ENCODE measurements at places on chromosomes 1 and 21.

DNA sequence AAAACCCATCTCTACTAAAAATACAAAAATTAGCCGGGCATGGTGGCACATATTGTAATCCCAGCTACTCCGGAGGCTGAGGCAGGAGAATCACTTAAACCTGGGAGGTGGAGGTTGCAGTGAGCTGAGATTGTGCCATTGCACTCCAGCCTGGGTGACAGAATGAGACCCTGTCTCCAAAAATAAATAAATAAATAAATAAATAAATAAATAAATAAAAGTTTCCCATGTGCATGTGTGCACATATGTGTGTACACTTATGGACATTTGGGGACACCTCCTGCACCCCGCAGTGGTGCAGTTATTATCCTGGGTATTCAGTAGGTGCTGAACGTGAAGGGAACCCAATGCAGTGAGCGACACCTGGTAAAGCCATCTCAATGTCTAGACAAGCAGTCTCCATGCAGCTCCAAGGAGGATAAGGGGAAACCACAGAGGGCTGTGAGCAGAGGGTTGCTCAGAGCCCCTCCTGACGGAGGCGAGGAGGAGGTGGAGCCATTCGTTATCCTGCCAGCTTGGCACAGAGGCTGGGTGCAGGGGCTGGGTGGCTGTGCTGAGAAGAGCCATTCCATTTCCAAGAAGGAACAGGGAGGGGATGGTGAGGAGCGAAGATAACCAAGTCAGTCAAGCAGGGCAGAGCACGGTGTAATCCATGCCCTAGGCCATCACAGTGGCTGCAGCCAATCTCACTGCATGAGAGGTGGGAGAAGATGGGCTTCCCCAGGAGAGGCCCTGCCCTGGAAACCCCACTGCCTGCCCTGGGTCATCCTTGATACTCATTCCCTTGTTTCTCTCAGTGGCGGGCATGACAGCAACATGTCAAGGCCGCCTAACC lies 25.6 kb downstream of the UBIAD1 start:
- DNase-seq = peak; percentile 44

DNA sequence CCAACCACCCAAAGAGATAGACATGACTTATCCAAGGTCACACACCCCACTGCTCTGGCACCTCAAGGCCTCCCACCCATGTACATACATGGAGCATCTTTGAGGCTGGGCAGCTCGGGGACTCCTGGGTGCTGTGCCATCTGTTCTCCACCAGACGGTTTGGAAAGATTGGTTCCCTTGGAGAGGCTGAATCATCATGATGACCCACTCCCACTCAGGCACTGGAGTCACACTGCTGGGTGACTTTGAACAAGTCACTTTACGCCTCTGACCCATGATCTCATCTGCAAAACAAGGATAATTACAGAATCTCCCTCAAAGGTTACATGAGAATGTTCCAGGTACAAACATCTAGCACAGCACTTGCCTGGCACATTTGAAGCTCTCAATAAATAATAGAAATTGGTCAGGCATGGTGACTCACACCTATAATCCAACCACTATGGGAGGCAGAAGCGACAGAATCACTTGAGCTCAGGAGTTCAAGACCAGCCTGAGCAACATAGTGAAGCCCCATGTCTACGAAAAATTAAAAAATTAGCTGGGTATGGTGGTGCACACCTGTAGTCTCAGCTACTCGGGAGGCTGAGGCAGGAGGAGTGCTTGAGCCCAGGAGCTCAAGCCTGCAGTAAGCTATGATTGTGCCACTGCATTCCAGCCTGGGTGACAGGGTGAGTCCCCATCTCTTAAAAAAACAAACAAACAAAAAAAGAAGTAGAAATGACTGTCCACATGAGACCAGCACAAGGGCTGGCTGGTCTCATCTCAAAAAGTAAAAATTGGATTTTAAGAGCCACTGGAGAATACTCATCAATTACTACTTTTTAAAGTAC lies 74.9 kb downstream of the RRAGC start:
- DNase-seq = no peak

GRCh38 chr1:169141356-169141755 lies 34.9 kb downstream of the ATP1B1 start:
- no peak for DNase-seq

GRCh38 chr1:155069551-155070157 lies 6.1 kb downstream of the EFNA4 start:
- DNase-seq = no peak

DNA sequence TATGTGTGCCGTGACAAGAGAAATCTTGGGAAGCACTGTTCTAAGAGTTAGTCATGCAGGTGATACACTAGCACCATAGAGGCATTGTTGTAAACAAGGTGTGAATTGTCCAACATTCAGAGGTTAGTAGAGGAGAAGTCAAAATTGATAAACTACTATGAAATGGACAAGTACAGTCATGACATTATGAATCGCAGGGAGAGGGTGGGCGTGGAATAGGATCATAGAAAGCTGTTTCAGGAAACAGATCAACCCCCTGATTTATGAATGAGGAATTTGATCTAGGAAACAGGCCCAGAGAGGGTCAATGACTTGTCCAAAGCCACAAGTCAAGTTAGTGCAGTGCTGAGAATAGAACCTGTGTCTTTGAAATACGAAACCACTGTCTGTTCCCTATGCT lies 58.5 kb upstream of the LAX1 start:
- DNase-seq = no peak

DNA sequence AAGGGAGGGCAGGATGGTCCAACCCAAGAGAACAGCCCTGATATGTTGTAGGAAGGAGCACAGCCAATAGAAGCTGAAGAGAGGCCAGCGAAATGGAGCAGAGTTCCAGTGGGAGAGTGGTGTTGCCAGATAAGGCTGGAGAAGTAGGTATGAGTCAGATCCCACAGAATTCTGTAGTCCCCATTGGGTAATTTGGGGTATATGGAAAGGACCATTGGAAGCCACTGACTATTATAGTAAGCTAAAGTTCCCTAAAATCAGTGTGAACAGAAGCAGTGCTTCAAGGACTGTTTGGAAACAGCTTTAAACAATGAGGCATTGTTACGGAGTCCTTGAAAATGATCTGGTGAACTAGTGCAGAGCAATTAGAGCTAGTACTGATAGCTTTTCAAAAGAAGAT lies 63.0 kb downstream of the DISP1 start:
- DNase-seq = no peak

- no peak for DNase-seq
Observed at GRCh38 chr1:156750711-156751450, 594 bp downstream of the HDGF start.

DNA sequence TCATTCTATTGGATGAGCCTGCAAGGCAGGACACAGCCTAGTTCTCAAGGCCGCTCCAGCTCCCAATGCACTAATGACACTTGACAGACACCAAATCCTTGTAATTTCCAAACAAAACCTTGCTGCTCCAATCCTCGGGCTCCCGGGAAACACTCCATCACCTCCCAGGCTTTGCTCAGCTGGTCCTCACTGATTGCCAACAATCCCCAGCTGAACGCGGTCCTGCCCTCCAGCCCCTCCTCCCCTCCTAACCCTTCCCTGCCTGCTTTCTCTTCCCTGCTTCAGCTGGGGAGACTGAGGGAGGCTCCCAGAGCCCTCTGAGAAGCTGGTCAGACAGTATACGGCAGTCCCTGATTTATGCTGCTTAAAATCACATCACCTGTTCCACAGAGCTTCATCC lies 114.4 kb upstream of the TNR start:
- no peak for DNase-seq

GRCh38 chr1:55685560-55685959 lies 470.4 kb upstream of the USP24 start:
- DNase-seq = no peak

DNA sequence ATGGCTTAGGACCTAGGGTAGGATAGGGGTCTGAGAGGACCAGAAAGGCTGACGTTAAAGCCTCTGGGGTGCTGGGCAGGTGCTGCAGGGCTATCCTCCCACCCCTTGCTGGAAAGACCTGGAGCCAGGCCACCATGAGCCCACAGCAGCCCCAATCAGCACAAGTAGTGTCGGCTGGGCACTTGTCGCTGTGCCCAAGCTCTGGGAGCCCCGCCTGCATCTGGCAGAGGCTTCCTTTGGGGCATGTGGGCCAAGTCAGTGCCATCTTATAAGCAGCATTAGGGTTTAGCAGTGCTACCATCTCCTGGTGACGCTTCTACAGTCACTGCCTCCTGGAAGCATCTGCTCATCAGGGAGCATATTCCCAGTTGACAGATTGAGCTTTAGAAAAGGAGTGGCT lies 31.3 kb downstream of the MAN1C1 start:
- peak; percentile 38 for DNase-seq

DNA sequence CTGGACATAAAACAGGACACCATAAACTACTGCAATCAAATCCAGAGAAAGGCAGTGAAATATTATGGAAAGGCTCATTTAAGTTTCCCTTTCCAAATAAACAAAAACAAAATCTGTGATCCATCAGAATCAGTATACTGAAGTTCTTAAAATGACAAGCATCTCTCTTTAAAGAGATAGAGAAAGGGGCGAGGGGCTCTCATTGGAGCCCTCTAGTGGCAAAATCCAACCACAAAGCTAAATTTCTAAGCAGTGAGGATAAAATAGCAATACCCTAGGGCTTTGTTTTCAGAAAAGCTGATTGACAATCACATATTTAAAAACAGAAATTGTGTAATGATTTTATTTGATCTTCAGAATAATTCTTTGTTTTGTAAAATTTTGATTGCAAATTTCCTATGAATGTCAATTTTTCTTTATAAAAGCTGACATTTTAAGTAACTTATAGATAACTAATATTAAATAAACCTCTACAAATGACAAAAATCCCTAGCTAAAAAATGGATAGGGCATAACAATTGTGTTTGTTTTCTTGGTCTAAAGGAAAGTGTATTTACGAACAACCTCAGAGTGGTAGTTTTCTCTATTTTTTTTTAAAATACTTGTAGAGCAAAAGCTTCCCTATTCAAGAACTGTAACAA lies 138.2 kb downstream of the COL24A1 start:
- DNase-seq = peak; percentile 32

DNA sequence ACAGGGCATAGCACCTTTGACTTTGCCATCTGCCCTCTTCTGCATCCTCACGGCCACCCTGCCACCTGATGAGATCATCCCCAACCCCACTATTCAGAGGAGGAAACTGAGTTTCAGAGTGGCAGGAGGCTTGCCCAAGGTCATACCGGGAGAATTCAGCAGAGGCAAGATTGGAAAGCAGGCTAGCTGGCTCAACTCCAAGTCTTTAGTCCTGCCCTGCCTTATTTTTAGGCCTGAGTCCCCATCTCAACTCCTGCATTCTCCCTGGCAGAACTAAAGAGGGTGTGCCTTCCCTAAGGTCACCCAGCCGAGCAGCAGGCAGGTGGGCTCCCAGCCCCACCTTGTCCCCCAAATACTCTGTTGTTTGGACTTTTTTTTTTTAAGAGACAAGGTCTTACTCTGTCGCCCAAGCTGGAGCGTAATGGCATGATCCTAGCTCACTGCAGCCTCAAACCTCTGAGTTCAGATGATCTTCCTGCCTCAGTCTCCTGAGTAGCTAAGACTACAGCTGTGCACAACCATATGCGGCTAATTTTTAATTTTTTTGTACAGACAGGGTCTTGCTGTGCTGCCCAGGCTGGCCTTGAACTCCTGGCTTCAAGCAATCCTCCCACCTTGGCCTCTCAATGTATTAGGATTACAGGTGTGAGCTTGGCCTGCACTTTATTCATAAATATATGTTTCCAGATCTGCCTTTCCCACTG lies 13.8 kb upstream of the FGR start:
- no peak for DNase-seq

DNA sequence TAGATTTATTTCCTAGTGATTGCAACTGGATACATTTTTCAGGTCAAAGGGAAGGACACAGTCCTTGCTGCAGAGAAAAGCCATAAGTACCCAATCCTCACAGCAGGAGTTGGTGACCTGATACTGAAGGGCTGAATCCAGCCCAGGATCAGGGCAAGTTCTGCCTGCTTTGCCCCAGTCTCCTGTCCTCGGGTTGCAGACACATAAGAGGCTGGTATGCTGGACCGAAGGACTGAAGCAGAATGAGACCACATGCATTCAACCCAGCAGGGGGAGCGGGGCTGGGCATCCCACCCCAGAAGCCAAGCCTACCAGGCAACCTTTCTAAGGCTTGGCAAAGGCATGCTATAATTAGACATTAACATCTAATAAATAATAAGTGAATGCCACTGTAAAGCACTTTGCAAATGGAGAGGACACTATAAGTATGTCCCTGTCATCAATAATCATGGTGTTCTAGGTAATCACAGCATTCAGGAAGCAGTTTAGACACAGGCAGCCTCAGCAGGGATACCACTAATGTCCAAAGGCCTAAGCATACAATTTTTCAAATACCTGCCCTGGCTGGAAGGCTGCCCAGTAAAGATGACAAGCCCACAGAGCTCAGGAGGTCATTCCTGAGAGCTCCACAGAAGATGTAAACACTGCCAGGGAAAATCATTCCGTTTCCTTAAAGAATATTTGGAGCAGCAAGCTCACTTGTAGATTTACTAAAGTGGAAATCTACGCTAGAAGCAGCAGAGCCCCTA lies 47.6 kb downstream of the KRTAP19-8 start:
- peak; percentile 28 for DNase-seq

DNA sequence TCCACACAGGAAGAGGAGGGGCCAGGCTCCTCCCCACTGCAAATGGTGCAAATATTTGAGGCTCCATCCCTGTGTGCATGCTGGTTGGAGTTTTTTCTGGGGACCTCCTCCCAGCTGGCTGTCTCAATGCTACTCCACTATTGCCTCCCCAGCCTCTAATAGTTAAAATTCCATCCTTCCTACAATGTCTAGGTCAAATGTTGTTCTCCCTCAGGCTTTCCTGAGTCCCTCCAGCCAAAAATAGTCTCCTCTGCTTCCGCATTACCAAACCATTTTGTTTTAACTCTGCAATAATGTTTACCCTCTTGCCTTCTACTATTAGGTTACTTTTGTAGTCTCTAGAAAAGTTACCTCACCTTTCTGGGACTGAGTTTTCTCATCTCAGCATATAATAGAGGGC lies 29.6 kb upstream of the FMO1 start:
- no peak for DNase-seq

DNA sequence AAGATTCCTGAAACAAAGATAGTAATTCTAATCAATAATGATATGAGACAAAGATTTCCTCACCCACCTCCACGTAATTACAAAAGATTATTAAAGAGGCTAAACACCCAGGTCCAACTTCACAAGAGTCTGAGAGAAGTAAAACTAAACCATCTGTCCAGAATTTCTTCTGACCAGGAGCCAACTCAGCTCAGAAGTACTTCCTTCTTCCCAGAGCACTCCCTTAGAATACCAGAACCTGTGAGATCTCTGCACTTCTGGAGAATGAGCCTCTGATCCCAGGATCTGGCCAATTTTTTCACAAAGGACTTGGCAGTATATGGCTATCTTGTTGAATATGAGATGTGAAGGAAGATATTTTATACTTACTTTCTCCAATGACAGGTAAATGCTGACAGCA lies 120.6 kb upstream of the PALMD start:
- no peak for DNase-seq

DNA sequence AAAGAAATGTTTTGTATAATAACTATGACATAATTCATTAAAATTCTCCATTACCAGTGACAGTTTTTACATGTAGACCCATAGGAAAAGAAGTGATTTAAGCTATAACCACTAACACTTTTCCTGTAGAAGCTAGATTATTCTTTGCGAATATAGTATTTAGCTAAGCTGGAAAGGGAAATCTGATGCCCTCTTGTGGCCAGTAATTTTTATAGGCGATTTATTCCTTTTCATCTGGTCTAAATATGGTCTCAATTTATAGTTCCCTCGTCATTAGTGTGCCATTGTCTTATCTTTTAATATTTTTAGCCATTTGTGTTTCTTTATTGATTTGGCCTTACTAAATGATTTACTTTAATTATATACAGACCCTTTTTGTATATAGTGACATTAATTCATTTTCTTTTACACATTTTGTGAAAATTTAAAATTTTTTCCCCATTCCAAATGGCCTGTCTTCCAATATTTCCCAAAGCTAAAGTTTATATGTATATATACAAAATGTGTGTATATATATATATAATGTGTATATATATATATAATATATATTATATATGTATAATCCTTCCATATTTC lies 26.7 kb downstream of the BTG3 start:
- peak; percentile 59 for DNase-seq

Data from spinal cord (tissue), 10 donors.